ENCODE measurements at places on chromosomes 2 and 18.

- DNase-seq, result no peak
These were observed 24.6 kb downstream of the HS1BP3 start for GRCh38 chr2:20626392-20626697.

- DNase-seq, result peak; percentile 69
These were observed 617 bp downstream of the FOSL2 start for GRCh38 chr2:28393114-28393836.

GRCh38 chr18:67514465-67514864 lies 2.1 kb downstream of the DSEL start:
- DNase-seq, result no peak

GRCh38 chr18:34370704-34371395 lies 146.1 kb upstream of the NOL4 start:
- DNase-seq, result no peak

GRCh38 chr18:9653390-9653789 lies 39.0 kb upstream of the PPP4R1 start:
- no peak for DNase-seq

DNA sequence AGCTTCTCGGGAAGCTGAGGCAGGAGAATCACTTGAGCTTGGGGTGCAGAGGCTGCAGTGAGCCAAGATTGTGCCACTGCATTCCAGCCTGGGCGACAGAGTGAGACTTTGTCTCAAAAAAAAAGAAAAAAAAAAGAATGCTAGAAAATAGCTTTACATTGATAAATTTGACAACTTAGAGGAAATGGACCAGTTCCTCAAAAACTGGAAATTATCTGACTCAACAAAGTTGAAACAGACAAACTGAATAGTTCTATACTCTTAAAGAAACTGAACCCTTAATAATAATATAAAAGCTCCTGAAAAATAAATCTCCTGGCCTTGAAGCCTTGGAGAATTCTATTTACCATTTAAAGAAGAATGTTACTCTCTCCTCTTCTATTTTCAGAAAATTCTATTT lies 151.0 kb upstream of the BCL2L11 start:
- no peak for DNase-seq

GRCh38 chr2:33420726-33421125 lies 55.7 kb upstream of the RASGRP3 start:
- DNase-seq, result peak; percentile 47

- peak; percentile 40 for DNase-seq
These were observed 22.5 kb downstream of the MAP3K2 start for GRCh38 chr2:127365211-127365643.

DNA sequence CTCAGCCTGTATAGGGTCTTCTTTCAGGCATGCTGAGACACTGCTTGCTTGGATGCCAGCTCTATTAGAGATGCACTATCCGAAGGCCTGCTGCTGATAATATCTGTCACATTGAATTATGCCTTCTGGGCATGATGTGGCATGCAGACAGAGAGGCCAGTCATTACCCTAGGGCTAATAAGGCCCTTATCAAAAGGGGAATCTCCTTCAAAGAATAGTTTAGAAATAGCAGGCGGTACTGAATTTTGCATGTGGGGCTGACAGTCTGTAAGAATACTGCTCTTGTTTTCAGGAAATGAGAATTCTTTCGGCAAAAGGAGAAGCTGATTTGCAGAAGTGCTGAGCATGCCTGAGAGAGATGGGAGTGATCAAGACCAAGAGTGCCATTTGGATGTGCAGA lies 13.1 kb upstream of the LHCGR start:
- DNase-seq, result no peak

DNA sequence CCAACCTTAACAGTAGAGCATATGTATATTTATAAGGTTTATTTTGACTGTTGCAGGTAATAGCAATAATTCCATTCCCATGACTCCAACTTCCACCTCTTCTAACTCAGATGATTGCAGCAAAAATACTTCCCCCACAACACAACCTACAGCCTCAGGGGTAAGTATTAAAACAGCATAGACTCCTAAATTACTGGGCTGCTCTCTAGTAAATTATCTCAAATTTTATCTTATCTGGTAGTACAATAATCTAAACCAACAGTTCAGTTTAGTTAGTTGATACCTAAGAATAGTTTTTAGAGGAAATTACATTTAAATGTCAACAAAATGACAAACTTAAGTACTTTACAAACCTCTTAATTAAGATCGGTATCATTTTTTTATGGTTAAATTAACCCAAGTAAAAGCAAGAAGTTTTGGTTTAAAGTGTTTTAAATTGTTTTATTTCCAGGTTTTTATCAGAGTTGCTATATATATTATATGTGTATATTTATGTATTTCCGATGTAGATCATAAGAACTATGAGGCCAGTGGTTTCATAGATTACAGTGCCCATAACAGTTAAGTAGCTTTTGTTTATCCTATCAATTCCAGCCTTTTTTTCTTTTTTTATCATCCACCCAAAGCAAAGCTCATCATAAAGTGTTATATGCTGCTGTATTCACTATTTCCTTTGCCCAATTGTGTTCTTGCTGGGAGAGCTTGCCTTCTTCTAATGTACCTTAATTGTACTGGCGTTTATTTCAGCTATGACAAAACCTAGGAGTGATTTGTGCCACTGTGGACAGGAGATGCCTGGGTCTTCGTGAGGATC lies 13.7 kb downstream of the GATA6 start:
- no peak for DNase-seq

DNA sequence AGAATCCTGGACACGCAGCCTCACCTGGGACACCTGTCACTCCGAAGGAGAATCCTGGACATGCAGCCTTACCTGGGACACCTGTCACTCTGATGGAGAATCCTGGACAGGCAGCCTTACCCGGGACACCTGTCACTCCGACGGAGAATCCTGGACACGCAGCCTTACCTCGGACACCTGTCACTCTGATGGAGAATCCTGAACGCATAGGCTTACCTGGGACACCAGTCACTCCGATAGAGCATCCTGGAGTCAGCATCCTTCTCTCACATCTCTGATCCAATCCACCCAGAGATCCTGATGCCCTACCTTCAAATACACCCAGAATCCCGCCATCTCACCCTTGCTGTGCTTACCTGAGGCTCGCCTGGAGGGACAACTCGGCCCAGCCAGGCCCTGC lies 154.9 kb downstream of the NDUFA10 start:
- DNase-seq, result no peak

- no peak for DNase-seq
These were observed 231.1 kb downstream of the GBX2 start for GRCh38 chr2:235937087-235937486.

GRCh38 chr18:70421471-70422390 lies 132.9 kb downstream of the SOCS6 start:
- peak; percentile 93 for DNase-seq

All from fibroblast of skin of right biceps (primary cell).